HFFc6 (cell line): ENCODE measurements at places on chromosomes 2 and 18. TPM values are rescaled to one million over a fixed set of nuclear protein-coding genes. Genes with fewer than 3 reads are reported as not detected.

DNA sequence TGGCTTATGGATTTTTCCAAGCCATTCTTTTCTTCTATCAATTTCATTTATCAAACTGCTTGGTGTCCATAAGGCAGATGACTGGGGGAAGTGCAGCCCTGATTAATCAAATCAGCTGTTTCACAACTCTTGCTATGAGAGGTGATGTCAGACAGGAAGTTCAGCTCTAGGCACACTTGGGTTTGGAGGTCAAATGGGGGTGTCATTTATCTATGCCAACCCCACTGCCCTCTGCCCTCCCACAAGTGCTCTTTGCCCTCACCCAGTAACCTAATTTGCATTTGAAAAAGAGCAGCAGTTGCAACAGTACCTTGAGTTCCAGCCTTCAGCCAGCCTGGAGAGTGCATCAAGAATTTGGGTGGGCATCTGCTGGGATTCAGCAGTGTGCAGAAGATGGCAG is 431.3 kb upstream of the SPRED2 start:
- DNase-seq: no peak

DNA sequence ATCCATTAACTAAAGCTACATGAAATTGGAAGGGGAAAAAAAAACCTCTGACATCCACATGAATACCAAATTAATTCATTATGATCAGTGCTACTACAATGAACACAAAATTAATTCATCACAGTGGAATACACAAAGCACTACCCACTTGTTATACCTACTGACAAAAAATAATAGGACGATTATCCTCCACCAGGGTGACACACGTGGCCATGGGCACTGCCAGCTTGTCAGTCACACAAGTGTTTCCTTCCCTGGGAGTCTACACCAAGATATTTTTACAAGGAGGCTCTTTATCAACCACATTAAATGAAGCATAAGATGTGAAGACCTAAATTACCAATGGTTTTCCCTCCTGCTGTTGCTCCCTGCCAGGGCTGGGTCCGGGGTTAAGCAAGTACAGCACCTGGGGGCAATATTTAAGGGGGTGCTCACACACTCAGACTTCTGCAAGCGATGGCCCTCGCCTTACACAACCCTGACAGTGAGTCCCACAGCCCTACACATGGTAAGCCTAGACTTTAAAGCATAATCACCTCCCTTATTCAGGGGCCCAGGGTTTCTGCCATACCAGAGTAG is 90.1 kb downstream of the TCF4 start:
- no peak for DNase-seq

- DNase-seq: peak; percentile 19
These were observed 161.3 kb downstream of the INSIG2 start for GRCh38 chr2:118249531-118249930.

The TEKT4 gene
- not detected in 3 replicates for total RNA-seq

DNA sequence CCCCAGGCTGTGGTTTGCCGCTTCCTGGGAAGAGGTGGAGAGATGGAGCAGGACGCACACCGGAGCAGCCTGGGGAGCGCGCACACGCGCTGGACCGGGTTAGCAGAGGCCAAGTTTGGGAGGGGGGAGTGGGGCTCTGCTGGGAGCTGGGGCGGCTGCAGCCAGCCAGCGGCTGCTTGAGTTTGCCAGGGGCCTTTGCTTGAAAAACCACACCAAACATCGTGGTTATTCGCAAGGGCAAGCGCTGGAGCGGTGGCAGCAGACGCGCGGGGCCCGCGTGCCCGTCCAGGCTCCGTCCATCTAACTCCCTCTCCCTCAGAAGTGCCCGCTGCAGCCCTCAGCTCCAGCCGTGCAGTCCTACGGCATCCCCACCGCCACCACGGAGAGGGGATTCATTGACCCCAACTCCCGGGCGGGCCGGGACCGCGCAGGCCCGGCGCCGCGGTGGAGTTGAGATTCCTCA is 4.6 kb downstream of the PTGR3 start:
- no peak for DNase-seq

The IL1R2 gene
- total RNA-seq: not detected in 3 replicates

DNA sequence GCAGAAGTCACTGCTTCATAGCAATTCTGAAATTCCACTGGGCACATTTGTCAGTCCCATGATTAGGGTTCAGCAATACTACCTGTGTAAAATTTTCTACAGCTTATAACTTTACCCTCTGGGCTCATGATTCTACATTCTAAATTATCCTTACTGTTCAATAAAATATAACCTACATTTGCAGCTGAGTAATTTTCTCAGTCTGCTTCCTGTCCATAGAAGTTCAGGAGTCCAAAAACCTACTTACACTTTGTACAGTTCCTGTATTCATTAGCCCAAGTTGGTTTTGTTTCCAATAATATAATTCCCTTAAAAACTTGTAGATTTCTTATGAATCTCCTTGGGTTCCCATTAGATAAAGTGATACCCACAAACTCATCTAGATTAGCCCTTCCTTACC is 295.3 kb downstream of the SP3 start:
- DNase-seq: no peak

The KCNS3 gene
- 0.64 to 1.3 TPM (median 0.87 TPM) in 3 replicates for total RNA-seq

- peak; percentile 33 for DNase-seq
These were observed 36.0 kb downstream of the PCBP1 start for GRCh38 chr2:70123051-70123828.

The ATL2 gene
- 19.1 to 25.0 TPM (median 24.6 TPM) in 3 replicates for total RNA-seq

GRCh38 chr2:223057569-223057968 is 5.6 kb downstream of the KCNE4 start:
- no peak for DNase-seq
